ENCODE measurements at places on chromosomes 7 and 10.
A peak's percentile ranks its signal among the peaks of the same experiment; 100 is the strongest.

DNA sequence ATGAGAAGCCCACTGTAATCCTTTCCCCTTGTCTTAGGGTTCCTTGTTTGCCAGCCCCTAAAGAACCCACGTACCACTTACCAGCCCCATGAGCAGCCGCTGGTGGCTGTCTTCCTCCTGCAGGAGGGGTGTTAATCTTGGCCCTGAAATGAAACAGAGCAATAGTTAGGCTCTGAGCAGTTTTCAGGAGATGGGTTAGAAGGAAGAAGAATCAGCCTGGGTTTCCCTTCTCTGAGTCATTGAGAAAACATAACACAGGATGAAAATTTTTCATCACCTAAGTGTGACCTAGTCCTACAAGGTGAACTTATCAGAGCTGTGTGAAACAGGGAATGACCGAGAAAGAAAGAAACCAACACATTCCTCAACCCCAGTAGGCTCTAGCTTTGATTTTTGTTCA, 90.0 kb downstream of the GSAP start:
- DNase-seq: no peak

- DNase-seq: no peak
Observed at GRCh38 chr10:64505501-64505900, 984.3 kb downstream of the REEP3 start.

DNA sequence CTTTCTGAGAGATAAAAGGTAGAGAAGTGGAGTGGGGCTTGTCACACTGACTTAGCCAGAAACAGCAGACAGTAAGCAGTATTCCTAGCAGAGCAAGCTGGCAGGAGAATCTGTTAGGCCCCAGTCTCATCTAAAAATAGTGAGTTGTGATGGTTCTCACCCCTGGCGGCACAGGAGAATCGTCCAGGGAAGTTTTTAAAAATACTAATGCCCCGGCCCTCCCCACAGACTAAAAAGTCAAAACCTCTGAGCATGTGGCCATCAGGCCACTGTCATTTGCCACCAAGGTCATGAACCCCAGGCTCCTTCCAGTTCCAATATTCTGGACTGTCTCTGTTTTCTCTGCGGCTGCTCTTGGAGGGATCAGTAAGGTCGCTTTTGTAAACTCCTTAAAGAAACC, 34.0 kb downstream of the LYZL1 start:
- DNase-seq: no peak

DNA sequence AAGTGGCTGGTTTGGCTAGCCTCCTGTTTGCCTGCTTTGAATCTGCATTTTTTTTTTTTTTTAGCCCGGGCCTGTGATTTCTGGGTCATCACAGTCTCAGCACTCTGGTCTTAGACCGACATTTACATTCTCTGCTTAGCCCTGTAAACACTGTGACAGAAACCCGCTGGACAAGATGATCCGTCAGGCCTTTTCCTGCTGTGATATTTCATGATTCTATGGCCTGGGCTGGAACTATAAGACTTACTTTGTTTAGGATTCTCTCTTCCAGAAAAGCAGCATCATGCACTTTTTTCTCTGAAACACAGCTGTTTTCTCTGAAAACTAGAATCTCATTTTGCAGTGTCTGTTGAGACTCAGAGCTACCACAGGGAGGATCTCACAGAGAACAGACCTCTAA, 705.5 kb downstream of the GRID1 start:
- no peak for DNase-seq

GRCh38 chr10:15451137-15452094, 80.3 kb upstream of the FAM171A1 start:
- DNase-seq: no peak

GRCh38 chr7:136070736-136071505, 93.8 kb upstream of the MTPN start:
- no peak for DNase-seq

- DNase-seq: no peak
Observed at GRCh38 chr10:122363311-122363710, 11.2 kb upstream of the PLEKHA1 start.

- no peak for DNase-seq
Observed at GRCh38 chr7:152052771-152053170, 27.3 kb downstream of the GALNT11 start.

DNA sequence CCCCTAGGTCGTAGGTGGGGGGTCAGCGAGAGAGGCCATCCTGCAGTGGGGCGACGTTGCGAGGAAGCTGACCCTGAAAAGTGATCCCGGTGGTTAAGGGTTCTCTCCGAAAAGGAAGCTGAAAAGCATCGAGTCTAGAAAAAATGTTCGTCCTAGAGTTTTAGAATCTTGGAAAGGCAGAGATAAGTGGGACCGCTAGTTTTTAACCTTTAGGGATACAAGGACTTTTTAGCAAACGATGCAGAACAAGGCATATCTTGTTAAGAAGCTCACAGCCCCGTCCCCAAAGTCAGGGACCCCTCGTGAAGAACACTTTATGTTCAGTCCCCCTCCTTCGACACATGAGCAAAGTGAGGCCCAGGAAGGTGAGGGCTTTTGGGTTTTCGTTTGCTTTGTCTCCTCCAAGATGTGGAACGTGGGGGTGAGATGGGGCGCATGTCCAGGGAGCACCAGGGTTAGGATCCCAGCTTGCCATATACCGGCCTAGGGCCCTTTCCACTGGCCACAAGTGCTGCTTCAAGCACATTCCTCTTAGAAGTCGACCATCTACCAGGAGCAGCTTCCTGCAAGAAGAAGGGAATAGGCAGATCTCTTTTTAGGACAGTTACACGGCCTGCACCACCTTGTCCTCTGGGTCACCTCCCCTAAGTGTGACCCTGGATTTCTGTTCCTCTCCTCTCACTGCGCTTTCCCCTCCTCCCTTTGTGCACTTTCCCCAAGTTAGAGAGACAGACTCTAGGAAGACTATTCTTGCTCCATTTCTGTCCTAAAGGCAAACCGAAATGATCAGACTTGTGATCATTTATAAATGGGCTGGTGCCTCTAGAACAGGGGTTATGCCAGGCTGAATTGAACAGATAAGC, 969 bp downstream of the SLC35G1 start:
- no peak for DNase-seq

GRCh38 chr10:76284351-76284750, 852.9 kb downstream of the LRMDA start:
- DNase-seq: no peak

- DNase-seq: peak; percentile 91
Observed at GRCh38 chr7:151736403-151736909, 140.5 kb downstream of the PRKAG2 start.

GRCh38 chr7:82384779-82385178, 58.8 kb downstream of the CACNA2D1 start:
- no peak for DNase-seq

GRCh38 chr10:12484941-12485805, 135.8 kb downstream of the CAMK1D start:
- DNase-seq: no peak

- no peak for DNase-seq
Observed at GRCh38 chr10:19651549-19651948, 164.7 kb upstream of the PLXDC2 start.

DNA sequence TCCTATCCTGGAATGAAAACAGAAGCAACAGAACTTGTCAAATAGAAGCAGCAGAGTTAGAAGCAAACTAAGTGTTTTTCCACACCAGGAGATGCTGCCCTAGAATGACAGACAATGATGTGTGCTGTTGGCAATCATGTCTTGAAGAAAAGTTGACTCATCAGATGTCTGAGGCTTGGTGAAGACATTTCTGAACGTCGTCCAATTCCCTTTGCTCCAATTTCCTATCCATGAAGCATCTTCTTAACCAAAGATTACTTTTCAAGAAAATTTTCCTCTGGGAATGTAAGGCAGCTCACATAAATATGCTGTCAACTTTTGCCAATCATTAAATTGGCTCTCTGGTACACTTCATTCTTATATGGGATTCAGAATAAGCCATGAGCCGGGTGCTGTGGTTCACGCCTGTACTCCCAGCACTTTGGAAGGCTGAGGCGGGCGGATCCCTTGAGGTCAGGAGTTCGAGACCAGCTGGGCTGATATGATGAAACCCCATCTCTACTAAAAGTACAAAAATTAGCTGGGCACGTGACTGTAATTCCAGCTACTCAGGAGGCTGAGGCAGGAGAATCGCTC, 34.6 kb downstream of the MALSU1 start:
- peak; percentile 62 for DNase-seq

DNA sequence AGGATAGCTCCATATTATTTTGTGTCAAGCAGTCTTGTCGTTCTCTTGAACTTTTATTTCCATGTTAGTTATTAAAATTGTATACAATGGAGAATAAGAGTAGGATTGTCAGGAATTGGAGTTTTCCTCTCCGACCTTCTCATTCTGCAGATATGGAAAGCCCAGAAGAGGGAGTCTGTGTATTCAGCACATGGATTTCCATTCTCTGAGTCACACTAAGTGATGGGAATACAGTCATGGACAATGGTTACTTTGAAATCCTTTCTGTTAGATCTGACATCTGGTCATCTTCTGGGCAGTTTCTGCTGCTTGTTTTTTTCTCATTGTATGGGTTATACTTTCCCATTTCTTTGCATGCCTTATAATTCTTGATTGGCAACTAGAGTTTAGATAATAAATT, 5.0 kb upstream of the TASOR2 start:
- no peak for DNase-seq

GRCh38 chr7:153407291-153408046, 644.7 kb upstream of the DPP6 start:
- DNase-seq: no peak

- no peak for DNase-seq
Observed at GRCh38 chr10:34649385-34649784, 165.7 kb downstream of the PARD3 start.

GRCh38 chr10:51867956-51868355, 168.6 kb upstream of the CSTF2T start:
- DNase-seq: no peak
